ENCODE measurements at places on chromosomes 16 and 17.

- DNase-seq: no peak
Measured at GRCh38 chr17:57110152-57110542, 25.1 kb downstream of the AKAP1 start.

DNA sequence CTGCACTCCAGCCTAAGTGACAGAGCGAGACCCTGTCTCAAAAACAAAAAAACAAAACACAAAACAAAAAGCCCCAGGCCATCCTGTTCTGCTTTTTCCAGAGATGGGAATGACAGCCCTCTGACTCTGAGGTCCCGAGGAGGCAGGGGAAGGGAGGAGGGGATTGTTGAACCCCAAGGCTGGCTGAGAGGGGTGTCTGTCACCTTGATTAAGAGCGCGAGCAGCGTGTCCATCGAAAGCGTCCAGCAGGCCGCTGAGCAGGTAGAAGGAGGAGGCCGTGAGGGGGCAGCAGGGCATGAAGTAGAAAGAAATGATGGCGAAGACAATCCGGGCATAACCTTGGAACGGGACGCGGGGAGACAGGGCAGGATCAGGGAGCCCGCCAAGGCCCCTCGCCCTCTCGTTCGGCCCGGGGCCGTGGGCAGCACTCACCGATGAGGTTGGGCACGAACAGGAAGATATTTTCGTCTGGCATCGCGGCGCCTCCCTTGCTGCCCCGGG, 593 bp downstream of the CDIPT start:
- no peak for DNase-seq

DNA sequence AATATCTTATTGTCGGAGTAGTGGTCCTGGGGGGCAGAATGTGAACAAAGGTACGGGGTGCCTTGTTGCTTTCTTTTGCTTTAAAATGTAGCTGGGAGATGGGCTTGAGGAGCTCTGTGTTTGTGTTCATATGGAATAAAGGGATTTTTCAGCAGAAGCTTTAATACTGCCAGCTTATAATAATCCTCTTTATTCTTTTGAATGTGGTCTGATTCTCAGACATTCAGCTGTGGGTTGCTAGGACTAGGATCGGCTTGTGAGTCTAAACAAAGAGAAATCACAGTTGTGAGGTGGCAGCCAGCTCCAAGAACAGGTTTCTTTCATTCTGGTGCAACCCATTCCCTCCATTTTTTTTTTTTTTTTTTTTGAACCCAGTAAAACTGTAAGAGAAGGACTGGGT, 7.2 kb downstream of the MRPL58 start:
- DNase-seq: no peak

DNA sequence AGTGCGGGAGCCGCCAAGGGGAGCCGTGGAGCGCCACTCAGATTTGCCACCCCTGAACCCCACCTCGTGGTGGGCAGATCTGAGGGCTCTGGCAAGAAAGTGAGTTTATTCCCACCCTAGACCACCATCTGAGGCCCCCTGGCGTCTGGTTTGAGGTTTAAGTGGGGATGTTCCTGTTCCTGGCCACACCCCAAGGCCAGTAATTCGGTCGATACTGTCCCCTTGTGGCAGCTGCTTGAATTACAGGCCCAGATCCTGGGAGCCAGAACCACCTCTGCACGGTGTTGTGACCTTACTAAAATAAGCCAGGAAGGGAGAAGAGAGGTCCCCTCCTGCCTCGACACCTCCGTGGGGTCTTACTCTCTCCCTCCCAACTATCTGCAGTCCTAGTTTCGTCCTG, 3.3 kb upstream of the LAT start:
- no peak for DNase-seq

GRCh38 chr17:81918832-81919545, 1.0 kb upstream of the SIRT7 start:
- DNase-seq: no peak

GRCh38 chr16:11060842-11061241, 116.5 kb downstream of the CLEC16A start:
- DNase-seq: no peak

DNA sequence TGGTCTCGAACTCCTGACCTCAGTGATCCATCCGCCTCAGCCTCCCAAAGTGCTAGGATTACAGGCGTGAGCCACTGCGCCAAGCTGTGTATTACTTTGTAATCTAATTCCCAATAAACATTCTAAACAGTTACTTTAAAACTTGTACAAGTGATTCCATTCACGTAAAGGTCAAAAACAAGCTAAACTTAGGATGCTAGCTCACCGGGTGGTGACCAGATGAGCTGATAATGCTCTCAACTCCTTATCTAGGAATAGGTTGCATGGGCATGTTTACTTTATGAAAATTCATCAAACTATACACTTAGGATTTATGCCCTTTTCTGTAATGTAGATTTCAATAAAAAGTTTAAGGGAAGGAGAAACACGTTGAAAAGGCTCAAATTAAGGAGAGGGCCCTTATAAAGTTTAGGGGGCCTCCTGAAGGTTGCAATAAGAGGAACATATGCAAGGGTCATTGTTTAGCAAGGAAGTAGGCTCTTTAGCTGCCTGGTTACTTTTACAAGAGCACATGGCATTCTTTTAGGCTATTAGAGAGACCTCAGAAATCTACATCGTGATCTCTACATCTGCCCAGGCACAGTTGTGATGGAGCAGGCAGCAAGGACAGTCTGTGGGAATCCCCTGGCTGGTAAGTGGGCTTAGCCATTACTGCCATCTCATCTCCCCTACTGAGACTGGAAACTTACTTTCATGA, 13.3 kb downstream of the CDR2 start:
- DNase-seq: no peak

DNA sequence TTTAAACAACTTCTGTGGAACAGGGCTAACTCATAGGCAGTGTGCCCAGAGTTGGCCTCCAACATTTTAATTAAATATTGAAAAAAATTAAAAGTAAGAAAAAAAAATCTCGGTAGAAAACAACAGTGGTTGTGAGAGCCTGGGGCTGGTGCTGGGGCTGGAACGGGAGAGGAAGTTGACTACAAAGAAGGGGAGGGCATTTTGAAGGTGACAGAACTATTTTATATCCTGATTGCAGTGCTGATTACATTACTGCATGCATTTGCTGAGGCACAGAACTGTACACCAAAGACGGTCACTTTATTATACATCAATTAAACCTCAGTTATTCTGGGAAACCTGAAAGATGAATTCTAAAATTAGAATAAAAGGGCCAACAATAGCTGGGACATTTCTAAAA, 142.5 kb downstream of the PARN start:
- DNase-seq: no peak

Data from anterior cingulate cortex (tissue), 58 donors.